HCT116 (cell line): ENCODE measurements at places on chromosomes 4 and X. TPM values are rescaled to one million over a fixed set of nuclear protein-coding genes. Genes with fewer than 3 reads are reported as not detected.

Gene BRCC3
- 21.3 TPM for total RNA-seq

Gene GLRA2
- total RNA-seq = not detected

Gene TRAM1L1
- total RNA-seq = not detected

- DNase-seq = no peak
Measured at GRCh38 chr4:119070301-119070700, 65.3 kb upstream of the MYOZ2 start.

- DNase-seq = no peak
Measured at GRCh38 chrX:98114021-98114420, 1230.3 kb downstream of the RPA4 start.

- no peak for DNase-seq
Measured at GRCh38 chrX:123085311-123085940, 98.7 kb upstream of the GRIA3 start.

DNA sequence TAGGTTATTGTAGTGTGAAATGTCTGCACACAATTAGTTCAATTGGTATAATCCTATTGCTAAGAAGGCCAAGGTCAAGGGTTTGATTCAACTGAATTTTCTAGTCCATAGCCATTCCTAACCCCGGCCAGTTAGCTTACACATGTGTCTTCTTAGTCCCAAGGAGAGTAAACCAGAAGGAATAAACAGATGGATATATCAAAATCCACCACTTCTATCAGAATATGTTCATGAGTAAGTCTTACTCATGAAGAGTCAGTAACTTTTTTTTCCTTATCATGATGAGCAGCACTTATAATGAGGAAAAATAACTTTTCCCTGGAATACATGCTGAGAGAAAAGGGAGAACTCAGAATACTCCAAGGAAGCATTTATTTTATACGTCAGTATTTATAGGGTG lies 9.5 kb downstream of the HHIP start:
- no peak for DNase-seq

DNA sequence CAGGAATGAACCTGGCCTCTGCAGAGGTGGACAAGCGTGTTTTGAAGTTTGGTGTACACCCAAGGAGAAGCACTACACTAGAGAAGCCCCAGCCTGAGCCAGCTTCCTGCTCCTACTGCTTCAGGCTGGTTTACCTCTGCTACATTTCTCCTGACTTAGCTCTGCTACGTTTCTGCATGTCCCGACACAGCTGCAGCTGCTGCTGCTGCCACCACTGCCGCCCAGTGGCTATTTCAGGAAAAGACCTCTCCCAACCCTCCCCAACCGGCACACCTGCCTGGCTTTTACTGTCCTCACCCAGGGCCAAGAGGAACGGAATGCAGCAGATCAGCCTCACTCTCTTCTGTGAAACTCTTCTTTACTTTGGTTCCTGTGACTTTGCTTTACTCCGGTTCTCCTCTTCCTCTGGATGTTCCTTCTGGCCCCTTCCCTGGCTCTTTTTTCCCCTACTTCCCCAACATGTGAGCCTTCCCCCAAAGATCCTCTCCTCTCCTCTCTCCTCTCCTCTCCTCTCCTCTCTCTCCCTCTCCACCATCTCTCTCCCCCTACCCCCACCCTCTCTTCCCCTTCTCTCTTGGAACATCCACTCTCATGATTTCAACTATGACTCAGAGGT lies 3.1 kb upstream of the P2RY4 start:
- no peak for DNase-seq

DNA sequence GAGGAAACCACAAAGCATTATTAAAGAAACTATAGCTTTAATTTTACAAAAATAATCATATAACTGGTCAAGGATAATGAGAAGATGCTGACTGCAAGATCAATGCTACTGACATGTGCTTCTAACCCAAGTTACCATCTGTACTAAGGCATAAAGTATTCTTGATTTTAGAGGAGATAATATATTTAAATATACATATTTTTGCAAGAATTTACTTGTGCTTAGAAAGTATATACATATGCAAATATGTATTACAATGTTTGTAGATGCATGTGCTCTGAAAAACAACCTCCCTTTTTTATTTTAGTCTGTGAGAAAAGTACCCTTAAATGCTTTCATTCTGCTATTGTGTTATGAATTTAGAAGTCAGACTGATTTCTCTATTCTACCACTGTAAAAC lies 740.7 kb upstream of the SLIT2 start:
- DNase-seq = no peak
